ENCODE measurements at places on chromosomes 11 and 22.

GRCh38 chr11:36803084-36803483, 205.0 kb upstream of the RAG2 start:
- peak; percentile 36 for DNase-seq

GRCh38 chr11:12359761-12360160, 17.6 kb upstream of the PARVA start:
- DNase-seq, result no peak

- DNase-seq, result no peak
These were observed 86.2 kb downstream of the MSANTD4 start for GRCh38 chr11:105935791-105936190.

DNA sequence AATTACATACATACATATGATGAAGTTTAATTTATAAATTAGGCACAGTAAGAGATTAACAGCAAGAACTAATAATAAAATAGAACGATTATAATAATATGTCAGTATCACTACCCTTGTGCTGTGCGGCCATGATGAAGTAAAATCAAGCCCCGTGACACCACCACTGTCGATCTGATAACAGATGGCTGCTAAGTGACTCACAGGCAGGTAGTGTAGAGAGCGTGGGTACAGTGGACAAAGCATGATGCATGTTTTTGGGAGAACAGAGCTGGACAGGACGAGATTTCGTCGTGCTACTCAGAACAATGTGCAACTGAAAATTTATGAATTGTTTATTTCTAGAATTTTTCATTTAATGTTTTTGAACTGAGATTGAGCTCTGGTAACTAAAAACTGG, 108.4 kb upstream of the TIMP3 start:
- no peak for DNase-seq

GRCh38 chr11:92129811-92130210, 94.8 kb upstream of the FAT3 start:
- no peak for DNase-seq

GRCh38 chr22:38314933-38315822, 2.1 kb downstream of the CSNK1E start:
- DNase-seq, result peak; percentile 78

DNA sequence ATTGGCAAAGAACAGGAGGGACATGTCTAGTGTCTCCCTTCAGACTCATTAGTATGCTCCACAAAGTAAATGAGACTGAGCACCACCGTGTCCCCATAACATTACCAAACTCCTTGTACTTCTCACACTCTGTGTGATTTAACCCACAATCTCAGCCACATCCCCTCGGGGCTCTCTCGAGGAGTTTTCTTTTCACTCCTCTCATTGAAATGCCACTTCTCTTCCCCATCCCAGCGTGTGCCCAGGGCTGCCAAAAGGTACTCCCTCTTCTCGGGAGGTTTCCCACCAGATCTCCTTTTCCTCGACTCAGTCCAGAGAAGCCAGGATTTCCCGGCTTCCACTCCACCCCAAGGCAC, 1.1 kb downstream of the RBFOX2 start:
- peak; percentile 18 for DNase-seq
